Stimulated activated CD8-positive, alpha-beta memory T cell treated with anti-CD3 and anti-CD28 coated beads, Interleukin-2, amount 100 ng/mL, for 48 hours (primary cell): ENCODE measurements at places on chromosomes 13 and 19.

DNA sequence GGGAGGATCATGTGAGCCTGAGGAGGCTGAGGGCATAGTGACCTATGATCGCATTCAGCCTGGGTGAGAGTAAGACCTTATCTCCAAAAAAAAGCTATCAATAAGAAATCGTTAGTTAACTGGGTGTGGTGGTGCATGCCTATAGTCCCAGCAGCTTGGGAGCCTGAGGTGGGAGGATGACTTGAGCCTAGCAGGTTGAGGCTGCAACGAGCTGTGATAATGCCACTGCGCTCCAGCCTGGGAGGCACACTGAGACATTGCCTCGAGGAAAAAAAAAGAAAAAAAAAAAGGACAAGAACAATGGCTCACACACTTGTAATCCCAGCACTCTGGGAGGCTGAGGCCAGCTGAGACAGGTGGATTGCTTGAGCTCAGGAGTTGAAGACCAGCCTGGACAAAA, 16.2 kb downstream of the PSPC1 start:
- no peak for DNase-seq

DNA sequence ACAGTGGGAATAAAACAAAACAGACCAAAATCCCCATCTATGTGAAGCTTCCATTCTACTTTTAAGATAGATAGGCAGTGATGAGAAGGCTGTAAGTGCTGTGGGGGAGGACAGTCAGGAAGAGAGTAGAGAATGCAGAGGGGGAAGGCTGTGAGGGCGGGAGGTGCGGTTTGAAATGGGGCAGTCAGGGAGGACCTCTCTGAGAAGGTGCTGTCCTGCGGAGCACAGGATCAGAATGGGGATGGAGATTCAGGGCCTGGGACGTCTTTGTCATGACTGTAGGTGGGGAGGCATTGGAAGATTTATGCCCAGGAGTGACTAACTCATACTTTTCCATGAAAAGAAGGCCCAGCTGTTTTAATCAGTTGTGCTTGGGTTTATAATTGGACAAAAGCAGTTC, 3.9 kb upstream of the GPR183 start:
- DNase-seq, result no peak

DNA sequence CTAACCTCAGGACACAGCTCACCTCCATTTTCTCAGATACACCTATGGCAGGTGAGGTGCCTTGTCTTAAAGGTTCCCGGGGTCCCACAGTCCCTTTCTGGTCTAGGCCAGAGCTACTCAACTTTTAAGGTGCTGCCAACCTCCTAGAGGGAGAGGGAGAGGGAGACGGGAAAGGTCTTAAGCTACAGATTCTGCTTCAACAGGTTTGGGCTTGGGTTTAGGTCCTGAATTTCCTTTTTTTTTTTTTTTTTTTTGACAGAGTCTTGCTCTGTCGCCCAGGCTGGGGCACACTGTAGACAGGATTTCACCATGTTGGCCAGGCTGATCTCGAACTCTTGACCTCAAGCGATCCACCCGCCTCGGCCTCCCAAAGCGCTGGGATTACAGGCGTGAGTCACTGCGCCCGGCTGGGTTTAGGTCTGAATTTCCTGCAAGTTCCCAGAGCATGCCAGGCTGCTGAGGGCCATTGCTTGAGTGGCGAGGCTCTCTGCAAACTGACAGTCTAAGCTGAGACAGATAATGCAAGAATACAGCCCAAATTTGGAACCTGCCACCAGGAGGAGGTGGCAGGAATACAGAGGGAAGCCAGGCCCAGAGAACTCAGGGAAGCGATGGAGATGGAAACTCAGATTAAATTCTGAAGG, 7.8 kb upstream of the SYCN start:
- no peak for DNase-seq

- no peak for DNase-seq
Measured at GRCh38 chr19:8196271-8196927, 12.8 kb upstream of the CERS4 start.

DNA sequence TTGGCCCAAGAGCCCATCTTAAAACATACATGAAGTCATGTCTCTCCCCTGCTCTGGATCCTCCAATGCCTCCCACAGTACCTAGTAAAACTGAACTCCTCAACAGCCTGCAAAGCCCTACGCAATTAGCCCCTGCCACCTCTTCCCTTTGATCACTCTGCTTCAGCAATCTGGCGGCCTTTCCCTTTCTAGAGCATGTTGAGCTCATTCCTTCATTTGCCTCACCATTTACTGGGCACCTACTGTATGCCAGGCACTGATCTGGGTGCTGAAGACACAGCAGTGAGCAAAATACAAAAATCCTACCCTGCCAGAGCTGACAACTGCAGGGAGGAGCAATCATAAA, 2.9 kb downstream of the KEAP1 start:
- no peak for DNase-seq
